ENCODE measurements at places on chromosomes 3 and 15. TPM values are rescaled to one million over a fixed set of nuclear protein-coding genes. Genes with fewer than 3 reads are reported as not detected.

Gene ZDHHC3
- total RNA-seq: 53.2 TPM

Gene ZDHHC19
- total RNA-seq: not detected

Gene HRG
- not detected for total RNA-seq

GRCh38 chr3:77599948-77600347 is 560.0 kb downstream of the ROBO2 start:
- no peak for DNase-seq

- no peak for DNase-seq
Observed at GRCh38 chr3:48002787-48003186, 13.4 kb downstream of the MAP4 start.

Data from fibroblast of lung (primary cell).